ENCODE measurements at places on chromosomes 4 and X.

GRCh38 chr4:98352396-98352795 lies 91.2 kb downstream of the RAP1GDS1 start:
- no peak for DNase-seq

DNA sequence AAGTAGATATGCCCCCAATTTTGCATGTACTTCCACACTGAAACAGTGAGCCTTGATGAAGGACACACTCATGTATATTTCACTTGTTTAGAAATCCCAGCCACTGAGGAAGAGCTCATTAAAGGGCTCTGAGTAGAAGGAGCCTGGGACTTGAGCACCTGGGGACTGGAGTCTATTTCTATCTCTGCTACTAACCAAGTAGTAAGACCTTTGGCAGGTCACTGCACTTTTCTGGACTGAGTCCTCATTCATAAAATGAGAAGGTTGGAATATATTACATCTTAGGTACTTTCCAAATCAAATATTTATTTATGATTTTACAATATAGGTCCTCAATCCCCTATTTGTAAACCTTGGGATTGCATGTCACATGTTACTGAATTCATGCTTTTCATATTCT lies 78.2 kb upstream of the C4orf54 start:
- no peak for DNase-seq

DNA sequence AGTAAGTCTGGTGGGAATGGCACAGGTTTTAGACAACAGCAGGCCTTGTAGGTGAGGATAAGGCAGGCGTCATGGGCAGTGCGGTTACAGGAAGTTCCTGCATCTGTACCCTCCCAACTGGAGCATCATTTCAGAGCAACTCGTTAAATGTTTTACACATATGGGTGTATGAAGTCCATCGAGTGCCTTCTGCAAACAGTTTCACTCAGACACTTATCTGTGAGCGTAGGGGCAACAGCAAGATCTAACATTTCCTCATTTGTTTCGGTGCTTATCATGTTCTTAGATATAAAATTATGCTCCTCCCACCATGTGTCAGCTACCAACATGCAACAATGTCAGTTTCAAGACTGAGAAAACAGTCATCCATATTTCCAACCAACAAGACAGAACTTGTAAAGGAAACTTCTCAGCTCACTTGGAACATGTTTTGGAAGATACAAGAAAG lies 69.9 kb downstream of the ELOVL6 start:
- DNase-seq = no peak

DNA sequence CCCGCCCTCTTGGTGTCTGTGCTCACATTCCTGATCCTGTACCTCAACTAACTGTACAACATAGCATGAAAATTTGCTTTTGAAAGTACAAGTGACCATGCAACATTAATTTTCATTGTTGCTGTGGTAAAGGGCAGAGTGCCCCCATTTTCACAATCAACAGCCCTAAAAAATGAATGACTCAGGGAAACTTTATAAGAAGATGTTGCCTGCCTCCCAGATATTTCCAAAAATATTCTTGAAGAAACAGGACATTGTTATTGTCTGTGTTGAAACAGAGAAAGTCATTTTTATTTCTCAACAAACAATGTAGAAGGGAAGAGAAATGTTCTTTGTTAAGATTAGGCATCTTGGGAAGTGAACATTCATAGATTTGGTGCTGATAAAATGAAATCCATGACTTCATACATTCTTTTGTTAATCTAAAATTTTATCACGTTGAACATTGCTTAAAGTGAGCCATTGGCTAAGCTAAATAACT lies 113.9 kb upstream of the ANXA3 start:
- DNase-seq = no peak

DNA sequence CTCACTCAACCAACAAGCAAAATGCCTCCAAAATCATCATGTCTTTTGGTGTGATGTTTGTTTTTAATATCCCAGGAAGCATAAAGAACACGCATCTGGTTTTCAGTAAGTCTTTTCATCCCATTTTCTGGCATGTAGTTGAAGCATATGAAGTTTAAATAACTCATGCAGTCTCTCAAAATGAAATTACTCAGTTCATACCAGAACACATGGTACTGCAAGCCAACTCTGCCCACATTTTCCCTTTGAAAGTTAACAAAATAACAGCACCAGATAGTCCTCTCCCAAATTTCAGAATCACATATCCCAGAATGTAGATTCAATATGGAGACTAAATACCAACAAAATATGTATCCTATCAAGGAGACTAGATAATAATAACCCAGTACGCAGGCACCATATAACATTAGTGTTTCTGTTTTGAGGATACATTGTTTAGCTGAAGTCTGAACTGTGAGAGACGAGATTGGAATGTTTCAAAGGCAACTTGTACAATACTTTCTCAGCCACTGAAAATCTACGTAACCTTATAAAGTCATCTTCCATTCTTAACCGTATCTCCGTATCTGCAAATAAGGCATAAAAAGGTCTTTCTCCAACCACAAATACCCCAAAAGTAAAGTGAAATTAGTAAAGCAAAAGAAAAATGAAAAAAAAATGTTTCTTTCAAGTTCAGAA lies 23.1 kb downstream of the CORIN start:
- no peak for DNase-seq

All from ELF-1 (cell line).